T follicular helper cell (primary cell): ENCODE measurements at places on chromosomes 2 and 18.

DNA sequence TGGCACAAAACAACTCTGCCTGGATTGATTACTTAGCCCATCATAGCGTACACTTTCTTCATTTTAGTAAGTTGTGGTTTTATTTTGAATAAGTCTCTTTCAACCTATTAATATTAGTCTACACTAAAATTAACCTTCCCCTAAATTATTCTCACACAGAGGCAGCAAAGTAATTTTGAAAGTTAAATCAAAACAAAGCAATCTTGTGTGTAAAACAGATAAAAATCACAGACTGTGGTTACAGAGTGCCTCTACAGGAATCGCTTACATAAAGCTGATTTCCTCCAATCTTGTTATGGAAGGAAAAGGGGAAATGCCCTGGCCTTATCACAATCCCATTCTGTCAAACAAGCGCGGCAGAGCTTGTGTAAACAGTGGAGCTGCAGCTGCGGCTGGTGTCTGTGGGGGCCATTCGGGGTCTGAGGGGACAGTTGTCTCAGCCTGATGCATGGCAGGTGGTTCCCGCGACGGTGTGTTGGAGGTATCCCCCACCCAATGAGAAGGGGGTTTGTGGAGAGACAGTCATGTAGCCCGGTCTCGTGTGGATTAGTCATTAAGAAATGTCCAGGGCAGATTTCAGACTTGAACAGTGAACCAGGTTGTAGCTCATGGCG lies 42.1 kb downstream of the BCL2L11 start:
- no peak for DNase-seq

- DNase-seq, result no peak
Observed at GRCh38 chr2:21379140-21379539, 255.4 kb downstream of the TDRD15 start.

DNA sequence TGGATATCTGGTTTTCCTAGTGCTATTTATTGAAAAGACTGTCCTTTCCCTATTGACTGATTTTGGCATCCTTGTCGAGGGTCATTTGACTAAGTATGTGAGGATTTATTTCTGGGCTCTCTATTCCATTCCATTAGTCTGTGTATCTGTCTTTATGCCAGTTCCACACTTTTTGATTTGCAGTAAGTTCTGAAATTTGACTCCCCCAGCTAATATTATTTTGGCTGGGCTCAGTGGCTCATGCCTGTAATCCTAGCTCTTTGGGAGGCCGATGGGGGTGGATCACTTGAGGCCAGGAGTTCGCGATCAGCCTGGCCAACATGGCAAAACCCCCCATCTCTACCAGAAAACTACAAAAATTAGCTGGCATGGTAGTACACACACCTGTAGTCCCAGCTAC lies 46.8 kb upstream of the GAREM2 start:
- no peak for DNase-seq

- no peak for DNase-seq
Observed at GRCh38 chr2:190562121-190562520, 27.6 kb upstream of the NEMP2 start.

DNA sequence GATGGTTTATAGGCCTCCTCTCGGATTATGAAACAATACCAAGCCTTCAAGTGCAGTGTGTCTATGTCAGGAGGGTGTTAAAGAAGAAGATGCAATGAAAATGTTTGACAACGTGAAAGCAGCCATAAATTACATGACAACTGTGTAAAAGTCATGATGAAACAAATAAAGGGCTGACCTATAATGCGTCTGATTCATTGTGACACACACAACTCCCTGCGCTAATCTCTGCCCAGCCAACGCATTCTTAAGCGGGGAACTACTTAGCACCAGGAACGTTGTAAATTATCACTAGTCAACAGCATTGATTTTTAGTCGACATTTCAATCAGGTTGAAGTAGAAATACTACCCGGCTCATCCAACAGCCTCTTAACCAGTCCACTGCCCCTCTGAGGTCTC lies 26.8 kb downstream of the BCL11A start:
- no peak for DNase-seq

GRCh38 chr2:45922577-45922988 lies 271.1 kb downstream of the PRKCE start:
- DNase-seq, result no peak

- DNase-seq, result no peak
Observed at GRCh38 chr2:61262699-61263098, 100.7 kb downstream of the C2orf74 start.

GRCh38 chr2:240021488-240022104 lies 3.5 kb downstream of the NDUFA10 start:
- peak; percentile 55 for DNase-seq

- no peak for DNase-seq
Observed at GRCh38 chr2:189849550-189849949, 65.3 kb downstream of the PMS1 start.

- no peak for DNase-seq
Observed at GRCh38 chr2:241067501-241068135, 34.5 kb downstream of the MTERF4 start.

- no peak for DNase-seq
Observed at GRCh38 chr2:225120186-225120585, 77.9 kb upstream of the DOCK10 start.

- DNase-seq, result no peak
Observed at GRCh38 chr2:86671337-86671981, 47.8 kb upstream of the RNF103 start.

- DNase-seq, result no peak
Observed at GRCh38 chr2:59096973-59097372, 855.8 kb upstream of the FANCL start.

- no peak for DNase-seq
Observed at GRCh38 chr2:12718015-12718671, 1.4 kb downstream of the TRIB2 start.

GRCh38 chr18:567122-567521 lies 13.1 kb upstream of the CETN1 start:
- no peak for DNase-seq

DNA sequence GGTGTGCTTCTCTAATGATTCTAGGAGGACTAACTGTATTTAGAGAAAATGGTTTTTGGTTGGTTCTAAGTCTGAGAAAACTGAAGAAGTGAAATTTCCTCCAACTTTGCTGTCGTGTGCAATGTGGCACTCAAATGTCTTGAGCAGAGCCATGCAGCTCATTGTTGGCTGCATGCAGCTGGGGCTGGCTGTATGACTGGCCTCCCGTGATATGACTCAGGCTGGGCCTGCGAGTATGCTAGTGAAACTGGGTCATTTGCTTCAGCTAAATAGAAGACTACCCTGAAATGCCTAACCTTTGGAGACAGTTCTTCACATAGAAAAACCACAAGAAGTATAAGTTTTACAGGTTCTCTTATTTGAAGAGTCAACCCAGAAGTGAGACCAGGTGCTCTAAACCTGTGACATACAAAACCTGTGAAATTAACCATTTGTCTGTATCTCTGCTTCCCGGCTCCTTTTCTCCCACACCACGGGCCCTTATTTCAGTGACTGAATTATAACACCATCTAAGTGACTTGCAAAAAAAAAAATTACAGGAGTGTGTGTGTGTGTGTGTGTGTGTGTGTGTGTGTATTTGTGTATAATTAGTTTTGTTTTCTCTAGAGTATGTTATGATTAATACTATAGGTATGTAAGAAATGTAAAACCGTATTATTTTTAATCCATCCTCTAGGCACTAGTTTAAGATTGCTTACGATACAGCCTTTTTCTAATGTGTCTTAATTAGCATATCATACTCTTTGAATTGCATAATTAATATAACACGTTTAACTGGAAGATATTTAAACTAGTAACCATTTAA lies 15.9 kb downstream of the POLI start:
- DNase-seq, result no peak
